Ovary (tissue), 10 donors: ENCODE measurements at places on chromosomes 3 and 15. TPM values are rescaled to one million over a fixed set of nuclear protein-coding genes. Genes with fewer than 3 reads are reported as not detected.
A peak's percentile ranks its signal among the peaks of the same experiment; 100 is the strongest.

- H3K4me3 ChIP-seq: no peak overlapping the region
- no peak for DNase-seq
- H3K27me3 ChIP-seq: no peaks in the 10 kb centered on the region
- H3K27ac ChIP-seq: no peak overlapping the region
- H3K4me1 ChIP-seq: peaks cover 5% of the 10 kb centered on the region
- H3K36me3 ChIP-seq: no peaks in the 10 kb centered on the region
These were observed 83.3 kb downstream of the SNRK start for GRCh38 chr3:43369404-43370292.

Gene DNAH12
- total RNA-seq: 0.20 TPM

Gene SLC28A1
- total RNA-seq: 0.20 TPM

- no peak overlapping the region for H3K27ac ChIP-seq
- H3K36me3 ChIP-seq: no peaks in the 10 kb centered on the region
- H3K27me3 ChIP-seq: no peaks in the 10 kb centered on the region
These were observed 9.9 kb upstream of the UBL7 start for GRCh38 chr15:74470631-74471395.

GRCh38 chr3:113070072-113070640 is 79.4 kb downstream of the GTPBP8 start:
- no peaks in the 10 kb centered on the region for H3K4me1 ChIP-seq
- H3K36me3 ChIP-seq: no peaks in the 10 kb centered on the region
- H3K27me3 ChIP-seq: no peaks in the 10 kb centered on the region

- H3K4me3 ChIP-seq: no peak overlapping the region
- no peaks in the 10 kb centered on the region for H3K27me3 ChIP-seq
- H3K4me1 ChIP-seq: no peaks in the 10 kb centered on the region
- H3K36me3 ChIP-seq: no peaks in the 10 kb centered on the region
- no peak overlapping the region for H3K27ac ChIP-seq
These were observed 36.2 kb upstream of the C3orf38 start for GRCh38 chr3:88113311-88114162.

DNA sequence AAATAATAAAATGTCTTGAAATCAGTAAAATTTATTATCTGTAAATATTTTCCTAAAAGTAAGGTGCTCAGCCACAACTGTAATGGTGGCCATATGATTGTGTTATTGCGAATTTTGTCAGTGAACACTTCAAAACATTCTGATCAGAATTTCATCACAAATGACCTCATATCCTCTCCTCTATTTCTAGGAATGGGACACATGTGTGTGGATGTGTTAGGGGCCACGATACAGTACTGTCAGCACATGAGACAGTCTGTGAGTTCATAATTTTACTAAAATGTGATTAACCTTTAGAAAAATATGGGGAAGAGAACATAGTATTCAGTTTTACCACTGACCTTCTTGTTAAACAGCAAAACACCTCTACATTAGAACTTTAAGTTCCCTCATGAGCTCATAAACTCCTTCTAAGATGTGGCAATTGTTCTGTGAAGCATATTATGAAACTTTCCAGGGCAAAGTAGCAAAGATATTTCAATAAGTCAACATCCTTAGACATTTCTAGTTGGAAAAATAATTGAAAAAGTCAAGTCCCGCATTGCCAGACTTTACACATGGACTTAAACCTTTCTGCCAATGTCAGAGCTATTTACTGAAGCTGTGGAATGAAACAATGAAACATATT is 158.2 kb upstream of the ABI3BP start:
- no peak overlapping the region for H3K4me3 ChIP-seq
- no peak for DNase-seq
- H3K27ac ChIP-seq: no peak overlapping the region
- no peaks in the 10 kb centered on the region for H3K36me3 ChIP-seq
- no peaks in the 10 kb centered on the region for H3K4me1 ChIP-seq

Gene CAPN3
- 16.8 TPM for total RNA-seq

- H3K4me1 ChIP-seq: no peaks in the 10 kb centered on the region
- H3K4me3 ChIP-seq: no peak overlapping the region
- no peak overlapping the region for H3K27ac ChIP-seq
- no peaks in the 10 kb centered on the region for H3K27me3 ChIP-seq
These were observed 81.8 kb downstream of the PLSCR2 start for GRCh38 chr3:146387566-146387965.

GRCh38 chr3:84987706-84988504 is 29.1 kb downstream of the CADM2 start:
- H3K4me3 ChIP-seq: no peak overlapping the region
- no peaks in the 10 kb centered on the region for H3K27me3 ChIP-seq
- no peaks in the 10 kb centered on the region for H3K4me1 ChIP-seq
- no peaks in the 10 kb centered on the region for H3K36me3 ChIP-seq

Gene AGBL1
- total RNA-seq: not detected

Gene CAMKV
- not detected for total RNA-seq

- DNase-seq: peak; percentile 88
- H3K27ac ChIP-seq: peak overlapping the region; percentile 39
- H3K4me1 ChIP-seq: peaks cover 13% of the 10 kb centered on the region
- H3K36me3 ChIP-seq: no peaks in the 10 kb centered on the region
- no peaks in the 10 kb centered on the region for H3K27me3 ChIP-seq
- no peak overlapping the region for H3K4me3 ChIP-seq
These were observed 128.4 kb downstream of the IGF1R start for GRCh38 chr15:98776607-98777281.

Gene EPHB3
- total RNA-seq: 5.6 TPM

Gene GALK2
- total RNA-seq: 39.8 TPM

DNA sequence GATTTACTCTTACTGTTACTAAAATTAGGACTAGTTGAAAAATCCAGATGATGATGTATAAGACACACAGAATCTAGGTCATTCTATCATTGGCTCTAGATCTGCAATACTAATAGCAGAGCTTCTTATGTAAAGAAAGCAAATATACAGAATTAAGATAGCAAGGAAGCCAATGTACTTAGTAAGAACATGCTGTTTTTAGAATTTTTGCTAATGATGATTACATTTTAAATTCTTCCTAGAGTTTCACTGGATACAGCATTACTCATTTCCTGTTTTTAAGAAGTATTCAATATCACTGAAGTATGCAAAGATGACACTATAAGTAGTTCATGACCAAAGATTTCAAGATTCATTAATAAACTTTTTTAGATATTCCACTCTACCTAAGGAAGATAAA is 60.7 kb downstream of the CFAP20DC start:
- H3K4me3 ChIP-seq: no peak overlapping the region
- no peak for DNase-seq
- H3K27me3 ChIP-seq: no peaks in the 10 kb centered on the region
- H3K27ac ChIP-seq: no peak overlapping the region
- H3K4me1 ChIP-seq: no peaks in the 10 kb centered on the region
